Large intestine (tissue), 12 donors: ENCODE measurements at places on chromosomes 6 and 20. TPM values are rescaled to one million over a fixed set of nuclear protein-coding genes. Genes with fewer than 3 reads are reported as not detected.

GRCh38 chr6:144745439-144745838 lies 460.3 kb downstream of the UTRN start:
- H3K4me1 ChIP-seq = peaks cover 4% of the 10 kb centered on the region
- DNase-seq = no peak
- H3K27me3 ChIP-seq = no peaks in the 10 kb centered on the region

DNA sequence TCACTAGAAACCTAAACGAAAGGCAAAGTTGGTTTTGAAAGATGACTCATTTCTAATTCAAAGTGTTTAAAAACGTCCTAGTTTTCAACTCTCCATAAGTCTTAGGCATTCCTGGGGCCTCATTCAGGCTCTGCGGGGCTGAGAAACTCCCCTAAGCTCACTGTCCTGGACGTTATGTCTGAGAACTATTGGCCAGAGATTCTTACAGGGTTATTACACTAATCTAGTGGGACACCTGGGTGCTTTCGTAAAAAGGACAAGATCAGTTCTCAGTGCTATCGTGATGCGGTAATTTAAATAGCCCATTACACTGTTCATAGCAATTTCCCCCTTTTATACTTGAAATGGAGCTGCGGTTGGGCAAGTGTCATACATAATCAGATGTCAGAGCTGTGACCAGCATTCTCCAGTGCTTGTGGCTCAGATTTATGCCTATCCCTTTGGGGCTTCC lies 280.9 kb downstream of the QKI start:
- no peaks in the 10 kb centered on the region for H3K4me1 ChIP-seq
- H3K27me3 ChIP-seq = no peaks in the 10 kb centered on the region
- H3K36me3 ChIP-seq = no peaks in the 10 kb centered on the region
- no peak overlapping the region for H3K4me3 ChIP-seq

- no peak overlapping the region for H3K4me3 ChIP-seq
- H3K27ac ChIP-seq = no peak overlapping the region
- no peaks in the 10 kb centered on the region for H3K27me3 ChIP-seq
Observed at GRCh38 chr20:48205786-48206185, 420.5 kb upstream of the SULF2 start.

DNA sequence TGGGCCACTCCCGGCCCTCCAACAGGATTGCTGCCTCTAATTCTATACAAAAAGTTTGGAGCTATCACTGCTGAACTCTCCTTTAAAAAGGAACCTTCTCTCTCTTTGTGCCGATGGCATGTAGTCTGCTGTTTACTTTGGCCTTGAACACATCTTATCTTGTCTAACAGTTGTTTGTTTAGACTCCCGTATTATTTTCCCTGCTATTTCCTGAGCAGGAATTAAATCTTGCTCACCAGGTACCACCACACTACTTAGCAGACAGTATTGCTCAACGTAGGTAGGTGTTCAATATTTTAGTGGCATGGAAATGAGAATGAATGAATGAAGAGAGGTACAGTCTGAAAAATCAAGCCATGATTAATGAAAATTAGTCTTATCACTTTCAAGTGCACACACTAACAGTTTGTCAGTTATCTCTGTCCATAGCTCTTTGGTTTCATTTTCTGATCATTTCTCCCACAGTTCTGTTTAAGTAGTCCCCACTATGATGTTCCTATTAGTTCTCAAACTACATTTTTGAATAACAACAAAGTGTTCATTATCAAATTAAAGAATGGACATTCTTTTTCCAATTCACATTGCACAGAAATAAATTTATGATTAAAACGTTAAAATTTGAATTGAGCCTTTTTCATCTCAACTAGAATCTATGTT lies 6.8 kb upstream of the HEY2 start:
- no peak for DNase-seq
- H3K27me3 ChIP-seq = peaks cover 43% of the 10 kb centered on the region
- H3K27ac ChIP-seq = no peak overlapping the region
- no peak overlapping the region for H3K4me3 ChIP-seq

DNA sequence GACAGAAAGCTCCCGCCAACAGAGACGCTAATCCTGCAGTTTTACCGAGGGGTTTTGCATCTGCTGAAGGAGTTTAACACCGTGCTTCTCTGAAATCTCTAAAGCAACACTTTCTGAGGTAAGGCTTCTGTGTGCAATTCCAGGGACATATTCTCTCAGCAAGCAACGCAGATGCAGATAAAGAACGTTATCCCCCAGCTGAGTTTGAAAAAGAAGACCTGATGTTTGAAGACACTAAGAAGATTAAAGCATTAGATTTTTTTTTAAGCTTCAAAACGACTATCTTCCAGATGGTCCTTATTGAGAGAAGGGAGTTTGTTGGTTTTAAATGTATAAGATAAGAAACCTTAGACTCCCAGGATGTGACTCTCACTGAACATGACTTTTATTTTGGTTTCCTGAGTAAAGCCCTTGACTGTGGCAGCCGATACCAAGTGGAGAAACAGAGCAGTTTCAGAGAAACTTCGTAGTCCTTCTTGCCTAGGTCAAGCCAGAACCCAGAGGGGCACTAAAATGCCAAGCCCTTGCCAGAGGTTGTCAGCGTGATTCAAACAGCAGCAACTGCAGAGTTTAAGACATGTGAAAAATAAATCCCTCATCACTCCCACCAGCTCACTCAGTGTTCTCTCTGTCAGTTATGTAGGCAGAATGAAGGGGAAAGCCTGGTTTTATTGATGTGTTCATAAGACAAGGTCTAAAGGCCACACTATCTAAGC lies 353.3 kb upstream of the CNR1 start:
- DNase-seq = no peak
- no peaks in the 10 kb centered on the region for H3K27me3 ChIP-seq
- H3K36me3 ChIP-seq = no peaks in the 10 kb centered on the region
- H3K4me1 ChIP-seq = no peaks in the 10 kb centered on the region
- H3K27ac ChIP-seq = no peak overlapping the region
- no peak overlapping the region for H3K4me3 ChIP-seq

- H3K4me3 ChIP-seq = no peak overlapping the region
- peaks cover 14% of the 10 kb centered on the region for H3K4me1 ChIP-seq
- DNase-seq = peak; percentile 30
Observed at GRCh38 chr20:17556837-17557674, 12.8 kb upstream of the DSTN start.

GRCh38 chr20:3459881-3460307 lies 10.9 kb upstream of the ATRN start:
- DNase-seq = no peak
- H3K36me3 ChIP-seq = no peaks in the 10 kb centered on the region
- peaks cover 4% of the 10 kb centered on the region for H3K4me1 ChIP-seq
- no peak overlapping the region for H3K27ac ChIP-seq
- H3K4me3 ChIP-seq = no peak overlapping the region
- no peaks in the 10 kb centered on the region for H3K27me3 ChIP-seq

DNA sequence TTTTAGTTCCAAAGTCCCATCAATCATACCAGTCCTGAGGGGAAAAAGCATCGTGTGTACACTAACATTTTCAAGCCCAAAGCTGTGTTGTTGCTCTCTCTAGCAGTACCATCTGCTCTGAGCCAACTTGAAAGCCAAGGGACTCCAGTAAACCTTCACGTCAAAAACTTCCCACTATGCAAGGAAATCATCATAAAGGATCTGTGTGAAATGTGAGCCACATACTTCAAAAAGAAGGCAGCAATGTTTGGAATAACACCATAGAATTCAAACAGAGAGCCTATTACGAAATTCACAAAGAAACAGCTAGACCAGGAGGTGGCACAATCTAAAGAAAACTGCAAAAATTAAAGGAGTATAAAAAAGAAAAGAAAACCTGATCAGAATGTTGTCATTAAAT lies 399.8 kb upstream of the EPHA7 start:
- no peaks in the 10 kb centered on the region for H3K36me3 ChIP-seq
- H3K4me1 ChIP-seq = no peaks in the 10 kb centered on the region
- DNase-seq = no peak
- no peak overlapping the region for H3K4me3 ChIP-seq
- no peak overlapping the region for H3K27ac ChIP-seq

- H3K4me1 ChIP-seq = no peaks in the 10 kb centered on the region
- no peak overlapping the region for H3K4me3 ChIP-seq
- H3K27me3 ChIP-seq = no peaks in the 10 kb centered on the region
- no peak overlapping the region for H3K27ac ChIP-seq
- no peaks in the 10 kb centered on the region for H3K36me3 ChIP-seq
- DNase-seq = no peak
Observed at GRCh38 chr6:10591422-10592160, 70.4 kb downstream of the GCNT2 start.

DNA sequence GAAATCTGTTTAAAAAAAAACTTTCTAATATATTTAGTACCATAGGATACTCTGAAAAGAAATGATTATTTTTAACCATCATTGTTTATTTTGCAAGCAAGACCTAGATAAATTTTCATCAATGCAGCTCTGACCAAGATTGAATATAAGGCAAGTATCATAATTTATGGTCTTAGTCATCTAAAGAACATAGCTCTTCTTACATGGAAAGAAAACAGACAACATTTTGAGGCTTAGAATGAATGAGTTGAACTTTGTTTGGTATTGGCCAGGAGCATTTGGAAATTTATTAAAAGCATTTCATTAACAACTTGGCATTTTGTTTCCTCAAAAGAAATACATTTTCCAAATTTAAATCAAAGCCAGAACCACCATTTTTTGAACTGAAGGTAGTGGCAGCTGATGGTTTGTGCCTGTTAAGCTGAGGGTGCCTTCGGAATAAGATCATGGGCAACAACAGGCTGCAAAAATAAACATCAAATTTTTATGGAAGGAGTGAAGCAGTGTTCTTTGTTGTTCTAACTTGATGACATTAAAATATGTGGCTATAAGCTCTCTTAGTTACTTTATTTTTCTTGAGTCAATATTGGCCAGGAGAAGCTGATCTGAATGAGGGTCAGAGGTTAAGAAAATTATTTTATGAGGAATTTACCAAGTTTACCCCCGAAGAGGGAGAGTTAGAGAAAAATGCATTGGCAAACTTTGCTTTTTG lies 6.7 kb upstream of the ATXN1 start:
- H3K27ac ChIP-seq = no peak overlapping the region
- no peak for DNase-seq
- no peaks in the 10 kb centered on the region for H3K36me3 ChIP-seq
- H3K4me1 ChIP-seq = peaks cover 4% of the 10 kb centered on the region

DNA sequence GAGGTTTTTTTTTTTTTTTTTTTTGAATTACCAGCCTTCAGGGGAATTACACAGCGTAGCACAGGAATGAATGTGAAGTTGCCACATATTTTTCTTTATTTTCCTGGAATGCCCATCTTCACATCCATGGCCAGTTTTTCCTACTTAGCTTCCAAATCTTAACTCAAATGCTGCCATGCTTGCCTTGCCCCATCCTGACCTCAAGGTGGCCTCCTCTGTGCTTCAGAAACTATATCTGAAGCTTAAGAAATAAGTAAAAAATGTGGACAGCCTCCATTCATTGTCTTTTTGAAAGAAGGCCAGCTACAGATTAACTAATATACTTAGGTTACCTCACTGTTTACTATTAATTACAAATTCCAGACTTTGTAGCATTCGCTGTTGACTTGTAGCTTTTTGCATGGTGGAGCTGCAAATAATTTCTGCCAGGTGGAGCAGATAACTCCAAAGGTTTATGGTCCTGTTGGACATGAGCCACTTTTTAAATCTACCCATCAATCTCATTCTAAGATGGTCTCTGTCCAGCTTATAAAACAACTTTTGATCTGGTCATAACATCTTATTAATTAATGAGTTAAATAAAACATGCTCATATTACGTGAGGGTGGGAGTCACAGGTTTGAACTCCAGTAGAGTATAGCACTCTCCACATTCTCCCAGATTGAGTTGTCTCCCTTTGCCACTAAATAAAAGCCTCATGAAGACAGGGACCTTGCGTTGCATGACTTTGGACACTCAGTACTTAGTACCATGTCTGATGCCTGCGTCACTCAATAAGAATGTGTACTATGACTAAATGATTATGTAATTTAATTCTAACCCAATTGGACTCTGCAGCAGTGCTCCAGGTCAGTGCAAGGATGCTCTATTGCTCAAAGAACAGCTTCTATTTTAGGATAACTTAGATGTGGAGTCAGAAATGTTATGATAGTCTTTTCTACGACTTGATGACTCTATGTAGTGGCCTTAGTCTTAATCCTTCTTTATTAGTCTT lies 678.6 kb upstream of the CITED2 start:
- no peaks in the 10 kb centered on the region for H3K27me3 ChIP-seq
- H3K4me1 ChIP-seq = no peaks in the 10 kb centered on the region
- peak overlapping the region; percentile 13 for H3K27ac ChIP-seq
- no peaks in the 10 kb centered on the region for H3K36me3 ChIP-seq
- DNase-seq = no peak
- H3K4me3 ChIP-seq = no peak overlapping the region

- no peak overlapping the region for H3K4me3 ChIP-seq
- no peaks in the 10 kb centered on the region for H3K27me3 ChIP-seq
- H3K4me1 ChIP-seq = no peaks in the 10 kb centered on the region
- no peak for DNase-seq
- no peaks in the 10 kb centered on the region for H3K36me3 ChIP-seq
Observed at GRCh38 chr6:9948678-9949077, 466.2 kb downstream of the TFAP2A start.

GRCh38 chr20:34210271-34210670 lies 31.0 kb upstream of the ASIP start:
- no peaks in the 10 kb centered on the region for H3K36me3 ChIP-seq
- H3K4me1 ChIP-seq = no peaks in the 10 kb centered on the region
- DNase-seq = no peak
- H3K27me3 ChIP-seq = no peaks in the 10 kb centered on the region

DNA sequence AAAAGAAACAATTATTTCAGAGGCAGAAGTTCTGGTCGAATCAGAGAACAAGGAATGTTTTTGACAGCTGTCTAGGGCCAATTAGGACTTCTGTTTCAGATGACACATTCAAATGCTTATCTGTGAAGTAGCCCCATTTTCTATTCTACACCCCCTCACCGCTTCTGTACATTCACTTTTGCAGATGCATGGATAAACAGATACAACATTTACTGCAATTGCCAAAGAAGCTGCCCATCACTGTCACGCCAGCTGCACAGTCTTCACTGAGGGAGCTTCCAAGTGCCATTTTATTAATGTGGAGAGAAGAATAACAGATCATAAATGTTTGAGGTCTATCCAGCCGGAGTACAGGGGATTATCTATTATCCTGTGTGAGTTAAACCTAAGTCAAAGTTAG lies 426.8 kb upstream of the ARID1B start:
- H3K27ac ChIP-seq = no peak overlapping the region
- H3K36me3 ChIP-seq = no peaks in the 10 kb centered on the region
- H3K4me1 ChIP-seq = no peaks in the 10 kb centered on the region

The TRIM40 gene
- polyA plus RNA-seq = 6.6 TPM

The ARMH2 gene
- not detected for polyA plus RNA-seq

The BHLHE23 gene
- polyA plus RNA-seq = not detected

The NXT1 gene
- 17.7 TPM for polyA plus RNA-seq

The SLX4IP gene
- 7.2 TPM for polyA plus RNA-seq

The DEFB114 gene
- not detected for polyA plus RNA-seq

The HTR1E gene
- 0.07 TPM for polyA plus RNA-seq
